ENCODE measurements at places on chromosomes 5 and 9.

DNA sequence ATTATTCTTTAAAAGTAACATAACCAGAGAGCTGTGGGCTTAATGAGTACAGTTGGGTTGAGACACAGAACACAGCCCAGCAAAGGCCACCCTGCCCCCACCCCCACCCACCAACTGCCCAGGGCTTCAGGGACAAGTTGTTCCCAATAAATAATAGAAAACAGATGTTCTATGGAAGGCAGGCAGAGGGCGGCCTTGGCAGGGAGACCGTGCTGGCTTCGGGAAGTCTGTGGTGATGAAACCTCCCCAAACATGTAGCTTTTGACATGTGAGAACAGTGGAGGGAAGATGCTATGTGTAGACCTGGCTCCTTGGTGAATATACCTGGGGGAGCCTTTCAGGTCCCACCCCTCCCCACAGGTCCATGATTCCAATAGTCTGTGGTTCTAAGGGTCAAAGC lies 10.0 kb downstream of the TRAF1 start:
- DNase-seq, result no peak

DNA sequence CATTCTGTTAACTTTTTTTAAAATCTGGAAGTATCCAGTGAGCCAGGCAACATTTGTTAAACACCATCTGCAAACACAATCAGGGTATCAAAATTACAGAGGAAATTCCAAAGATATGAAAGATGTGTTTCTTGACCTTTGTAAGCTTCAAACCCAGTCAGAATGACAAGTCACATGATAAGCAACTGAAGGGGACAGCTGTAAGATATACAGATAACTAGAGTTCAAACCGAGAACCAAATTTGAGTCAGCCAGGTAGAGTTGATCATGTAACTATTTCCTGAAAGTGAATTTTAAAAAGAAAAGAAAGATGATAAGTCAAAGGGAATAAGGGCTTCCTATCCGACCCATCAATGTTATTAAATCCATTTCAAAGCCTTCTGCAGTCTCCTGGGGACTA lies 196.2 kb downstream of the DEPDC1B start:
- DNase-seq, result no peak

DNA sequence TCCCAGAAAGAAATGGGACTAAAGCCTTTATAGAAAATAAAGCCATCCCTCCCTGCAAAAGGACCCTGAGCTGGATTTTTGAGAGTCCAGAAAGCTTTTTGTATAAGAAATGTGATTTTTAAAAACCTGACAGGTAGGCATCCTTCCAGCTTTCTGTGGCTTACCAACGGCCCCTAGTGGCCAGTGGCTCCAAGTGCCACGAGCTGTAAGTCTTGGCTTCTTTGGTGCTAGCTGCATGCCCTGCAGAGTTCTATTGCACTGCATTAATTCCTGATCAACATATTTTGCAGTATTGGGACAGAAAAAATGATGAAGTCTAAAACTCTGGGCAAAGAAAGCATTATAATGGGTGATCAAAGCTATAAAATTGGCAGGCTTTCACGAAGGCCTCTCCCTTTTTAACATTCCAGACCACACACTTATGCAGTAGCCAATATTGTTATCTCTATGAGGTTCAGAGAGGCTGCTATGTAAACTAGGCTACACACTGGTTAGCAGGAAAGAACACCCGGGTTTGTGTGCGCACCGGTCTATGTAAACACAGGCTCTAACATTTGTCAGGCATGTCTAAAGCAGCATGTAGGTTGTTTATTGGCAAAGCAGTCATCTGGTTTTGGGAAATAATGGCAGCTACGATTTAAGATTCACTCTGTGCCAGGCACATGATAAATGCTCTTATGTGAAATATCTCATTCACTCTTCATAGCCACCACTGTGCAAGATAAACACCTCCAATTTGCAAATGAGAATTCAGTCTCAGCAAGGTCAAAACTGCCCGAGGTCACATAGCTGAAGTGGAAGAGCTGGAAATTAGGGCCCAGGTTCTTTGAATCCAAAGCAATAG lies 55.2 kb downstream of the NMUR2 start:
- DNase-seq, result peak; percentile 1

- DNase-seq, result no peak
Measured at GRCh38 chr5:149636191-149636860, 55.0 kb downstream of the ARHGEF37 start.

DNA sequence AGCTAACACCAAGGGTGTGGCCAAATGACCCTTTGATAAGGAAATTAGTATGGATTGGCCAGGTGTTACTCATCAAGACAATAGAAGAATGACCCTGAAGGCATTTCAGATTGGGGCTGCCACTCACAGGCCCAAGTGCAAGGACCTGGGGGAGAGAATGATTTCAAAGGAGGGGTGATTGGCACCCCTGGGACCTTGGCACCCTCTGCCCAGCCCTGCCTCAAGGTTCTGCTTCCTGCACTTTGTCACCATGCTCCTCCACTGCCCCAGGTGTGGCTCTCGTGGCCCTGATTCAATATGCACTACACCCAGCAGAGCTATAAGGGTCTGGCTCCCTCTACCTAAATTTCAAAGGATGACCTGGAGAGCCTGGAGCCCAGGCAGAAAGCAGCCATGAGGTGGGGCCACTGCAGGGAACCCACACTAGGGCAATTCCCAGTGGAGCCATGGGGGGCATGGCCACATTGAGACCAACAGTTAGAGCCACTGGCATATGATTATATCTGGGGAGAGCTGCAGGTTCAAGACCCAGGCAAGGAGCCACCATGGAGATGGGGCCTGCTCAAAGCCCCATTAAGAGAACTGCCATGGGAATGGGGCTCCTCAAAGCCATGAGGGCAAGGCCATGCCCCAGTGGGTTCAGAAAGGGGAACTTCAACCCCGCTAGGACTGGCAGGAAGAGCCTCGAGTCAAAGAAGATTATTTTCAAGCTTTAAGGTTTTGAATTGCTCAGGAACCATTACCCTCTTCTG lies 93.0 kb downstream of the CEMIP2 start:
- DNase-seq, result no peak

DNA sequence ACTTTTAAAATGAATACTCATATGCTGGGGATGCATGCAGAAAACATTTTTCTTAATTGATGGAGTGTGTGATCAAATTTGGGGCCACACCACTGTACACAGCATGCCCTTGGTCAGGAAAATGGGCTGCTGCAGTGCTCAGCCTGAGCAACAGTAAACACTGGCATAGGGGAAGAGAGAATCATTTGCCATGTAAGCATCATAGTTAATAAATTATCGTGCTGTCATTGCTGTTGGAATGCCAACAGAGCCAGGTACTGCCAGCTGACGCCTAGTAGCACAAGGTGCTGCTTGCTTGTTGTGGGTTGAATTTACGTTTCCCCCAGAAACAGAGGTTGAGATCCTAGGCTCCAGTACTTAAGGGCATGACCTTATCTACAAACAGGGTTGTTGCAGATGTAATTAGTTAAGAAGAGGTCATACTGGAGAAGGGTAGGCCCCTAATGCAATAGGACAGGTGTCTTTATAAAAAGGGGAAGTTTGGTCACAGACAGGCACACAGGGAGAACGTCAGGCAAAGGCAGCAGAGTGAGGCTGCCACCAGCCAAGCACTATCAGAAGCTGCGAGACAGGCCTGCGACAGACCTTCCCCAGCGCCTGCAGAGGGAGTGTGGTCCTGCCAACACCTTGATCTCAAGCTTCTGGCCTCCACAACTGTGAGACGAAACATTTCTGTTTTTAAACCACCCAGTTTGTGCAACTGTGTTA lies 25.3 kb downstream of the DAP start:
- no peak for DNase-seq

DNA sequence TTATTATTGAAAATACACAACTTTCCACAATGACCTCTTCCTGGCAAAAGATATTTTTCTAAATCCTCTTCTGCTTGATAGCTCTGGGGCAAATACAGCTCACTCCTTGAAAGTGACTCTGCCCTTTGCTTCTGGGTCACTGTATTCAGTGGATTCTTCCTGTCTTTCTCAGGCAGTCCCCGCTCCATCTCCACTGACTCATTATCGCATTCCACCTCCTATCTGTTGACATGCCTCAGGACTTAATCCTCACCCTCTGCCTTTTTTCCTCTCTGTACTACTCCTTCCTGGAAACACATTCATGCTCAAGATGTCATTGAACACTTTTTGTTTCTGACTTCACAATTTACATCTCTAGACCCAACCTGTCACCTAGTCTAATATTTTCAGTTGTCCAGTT lies 8.4 kb upstream of the RGS7BP start:
- DNase-seq, result no peak

DNA sequence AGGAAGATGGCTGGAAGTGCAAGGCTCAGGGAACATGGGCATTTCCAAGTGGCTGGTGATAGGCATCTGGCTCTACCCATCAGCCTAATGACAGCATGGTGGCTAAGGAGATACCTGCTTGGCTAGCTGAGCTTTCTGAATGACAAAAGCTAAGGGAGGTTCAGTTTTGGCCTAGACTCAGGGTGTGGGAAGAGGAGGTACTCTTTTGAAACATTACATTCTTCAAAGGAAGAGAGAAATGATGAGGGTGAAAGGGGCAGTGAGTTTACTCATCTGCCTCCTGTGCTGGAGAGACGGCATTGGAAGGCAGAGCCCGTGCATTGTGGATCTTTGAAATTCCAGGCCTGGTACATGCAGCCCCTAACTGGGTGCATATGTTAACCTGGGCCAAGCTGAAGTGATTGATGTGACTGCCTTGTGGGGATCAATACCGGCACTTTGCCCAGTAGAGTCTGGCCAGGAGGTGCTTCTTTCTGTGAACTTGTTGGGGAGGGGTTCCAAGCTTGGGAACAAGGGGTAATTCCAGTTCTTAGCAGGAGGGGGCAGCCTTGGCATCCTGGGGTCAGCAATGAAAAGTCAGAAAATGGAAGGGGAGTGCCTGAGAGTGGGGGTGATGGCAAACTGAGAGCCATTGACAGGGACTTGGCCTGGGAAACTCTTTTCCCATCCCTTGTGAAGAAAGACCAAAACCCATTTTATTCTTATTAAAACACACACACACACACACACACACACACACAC lies 108.6 kb downstream of the ACER2 start:
- DNase-seq, result peak; percentile 12

- DNase-seq, result no peak
Measured at GRCh38 chr9:137626464-137626863, 7.7 kb downstream of the EHMT1 start.

DNA sequence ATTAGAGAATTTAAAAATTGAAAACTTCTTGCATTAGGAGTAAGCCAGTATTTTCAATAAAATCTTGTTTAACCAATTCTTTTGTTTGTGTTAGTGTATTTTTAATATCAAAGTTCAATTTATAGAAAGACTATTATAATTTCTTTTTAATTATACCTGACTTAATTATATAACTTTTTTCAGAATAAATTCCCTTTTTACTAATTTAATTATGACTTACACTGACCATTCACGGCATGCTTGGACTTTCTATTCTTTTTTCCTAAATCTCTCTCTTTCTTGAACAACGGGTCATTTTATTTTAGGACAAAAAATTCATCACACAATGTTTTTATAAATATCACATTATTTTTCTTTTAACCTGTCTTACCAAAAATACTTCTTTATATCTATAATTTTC lies 555.3 kb upstream of the PTGER4 start:
- no peak for DNase-seq

- DNase-seq, result peak; percentile 22
Measured at GRCh38 chr9:83281306-83282255, 218.6 kb upstream of the RASEF start.

DNA sequence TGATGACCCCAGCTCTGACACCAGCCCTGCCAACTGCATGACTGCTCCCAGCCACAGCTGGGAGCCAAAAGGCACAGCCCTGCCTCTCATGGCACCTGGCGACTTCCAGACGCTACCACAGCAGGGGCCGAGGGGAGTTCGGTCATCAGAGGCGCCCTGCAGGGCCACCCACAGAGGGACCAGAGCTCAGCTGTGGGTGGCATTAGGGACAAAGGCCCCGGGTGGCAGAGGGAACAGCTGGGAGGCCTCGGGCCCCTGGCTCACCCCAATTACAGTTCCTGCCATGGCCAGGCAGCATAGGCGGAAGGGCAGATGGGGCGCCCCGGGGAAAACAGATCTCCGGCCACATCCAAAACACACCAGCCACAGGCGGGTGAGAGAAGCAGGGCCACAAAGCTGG lies 3.6 kb downstream of the SOHLH1 start:
- DNase-seq, result no peak

- DNase-seq, result no peak
Measured at GRCh38 chr9:8331507-8332330, 532.1 kb upstream of the DMAC1 start.

- DNase-seq, result no peak
Measured at GRCh38 chr5:139914218-139914807, 118.7 kb downstream of the PSD2 start.

DNA sequence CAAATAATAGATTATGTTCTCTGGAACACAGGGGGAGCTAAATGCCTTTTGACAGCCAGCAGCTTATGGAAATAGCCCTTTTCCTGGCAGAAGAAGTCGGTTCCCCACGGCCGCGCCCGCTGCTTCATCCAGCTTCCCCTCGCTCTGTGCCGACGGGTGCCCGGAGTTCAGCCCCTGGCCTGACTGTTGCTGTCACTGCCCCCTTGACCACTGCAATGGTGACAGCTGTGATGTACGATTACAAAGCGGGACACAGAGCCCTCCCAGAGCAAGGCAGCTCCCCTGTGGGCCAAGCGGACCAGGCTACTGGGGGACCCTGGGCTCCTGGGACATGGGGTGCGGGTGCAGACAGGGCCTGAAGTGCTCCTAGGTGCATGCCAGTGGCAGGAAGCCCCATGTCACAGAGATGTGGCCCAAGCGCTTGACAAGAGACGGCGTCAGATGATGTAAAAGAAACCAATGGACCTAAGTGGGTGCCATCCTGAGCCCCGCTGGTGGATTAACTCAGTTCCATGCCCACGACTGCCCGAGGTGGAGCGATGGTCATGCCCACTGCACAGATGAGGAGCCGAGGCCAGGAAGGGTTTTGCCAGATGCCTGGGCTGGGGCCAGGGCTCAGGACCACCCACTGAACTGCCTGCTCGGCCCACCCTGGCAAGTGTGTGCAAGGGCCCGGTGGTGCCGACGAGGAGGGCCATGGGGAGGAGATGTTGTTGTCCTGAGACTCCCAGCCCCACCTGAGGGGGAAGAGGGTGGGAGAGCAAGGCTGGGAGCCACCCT lies 13.2 kb upstream of the CLPTM1L start:
- DNase-seq, result no peak

- no peak for DNase-seq
Measured at GRCh38 chr9:125515281-125515680, 191.7 kb downstream of the MAPKAP1 start.
